ENCODE measurements at places on chromosomes 4 and X. TPM values are rescaled to one million over a fixed set of nuclear protein-coding genes. Genes with fewer than 3 reads are reported as not detected.

Gene NXT2
- total RNA-seq, result 4.5 TPM

Gene TLR2
- 1.6 TPM for total RNA-seq

Gene BRCC3
- 9.6 TPM for total RNA-seq

Gene UGT2B10
- total RNA-seq, result not detected

Gene ZNF630
- total RNA-seq, result 1.1 TPM

Gene AR
- not detected for total RNA-seq

Gene AP1AR
- 3.8 TPM for total RNA-seq

Gene DIPK2B
- total RNA-seq, result not detected

Gene SYTL5
- not detected for total RNA-seq

Gene SOWAHB
- not detected for total RNA-seq

Gene MAGEC2
- not detected for total RNA-seq

Gene F8
- 1.0 TPM for total RNA-seq

Gene PF4V1
- not detected for total RNA-seq

Gene ERVMER34-1
- total RNA-seq, result not detected

Gene ZCCHC12
- 0.14 TPM for total RNA-seq

Gene VCX3B
- total RNA-seq, result not detected

Gene TMPRSS11F
- not detected for total RNA-seq

Gene RNF175
- 0.24 TPM for total RNA-seq

Gene ODAM
- not detected for total RNA-seq

Gene MAGED4B
- 1.9 TPM for total RNA-seq

Gene PAGE1
- not detected for total RNA-seq

Gene DMD
- total RNA-seq, result not detected

Gene GUCY1B1
- not detected for total RNA-seq

Gene CLCN3
- total RNA-seq, result 10.2 TPM

Gene TRIM60
- not detected for total RNA-seq

Gene STPG2
- total RNA-seq, result not detected

Gene AMMECR1
- 5.1 TPM for total RNA-seq

Gene MAGEA10
- not detected for total RNA-seq

Gene STS
- total RNA-seq, result 0.57 TPM

Gene UGT2B11
- total RNA-seq, result not detected

Gene NUDT10
- total RNA-seq, result 0.43 TPM

Data from CD8-positive, alpha-beta T cell (primary cell).